GM12892 (cell line): ENCODE measurements at places on chromosomes 11 and 22.
A peak's percentile ranks its signal among the peaks of the same experiment; 100 is the strongest.

GRCh38 chr11:8096575-8096974 lies 15.6 kb downstream of the TUB start:
- no peak for DNase-seq

GRCh38 chr22:44286646-44287045 lies 26.1 kb downstream of the SHISAL1 start:
- no peak for DNase-seq

GRCh38 chr11:69810289-69811118 lies 8.7 kb downstream of the FGF3 start:
- DNase-seq, result no peak

GRCh38 chr11:3845670-3846069 lies 4.9 kb upstream of the RHOG start:
- DNase-seq, result no peak

GRCh38 chr11:99425596-99425995 lies 404.8 kb downstream of the CNTN5 start:
- DNase-seq, result no peak

GRCh38 chr22:30286813-30287647 lies 2.3 kb downstream of the CASTOR1 start:
- peak; percentile 78 for DNase-seq

- no peak for DNase-seq
Observed at GRCh38 chr11:2675540-2675939, 24.3 kb downstream of the KCNQ1OT1 start.

- DNase-seq, result no peak
Observed at GRCh38 chr11:20661445-20661844, 7.9 kb upstream of the NELL1 start.

DNA sequence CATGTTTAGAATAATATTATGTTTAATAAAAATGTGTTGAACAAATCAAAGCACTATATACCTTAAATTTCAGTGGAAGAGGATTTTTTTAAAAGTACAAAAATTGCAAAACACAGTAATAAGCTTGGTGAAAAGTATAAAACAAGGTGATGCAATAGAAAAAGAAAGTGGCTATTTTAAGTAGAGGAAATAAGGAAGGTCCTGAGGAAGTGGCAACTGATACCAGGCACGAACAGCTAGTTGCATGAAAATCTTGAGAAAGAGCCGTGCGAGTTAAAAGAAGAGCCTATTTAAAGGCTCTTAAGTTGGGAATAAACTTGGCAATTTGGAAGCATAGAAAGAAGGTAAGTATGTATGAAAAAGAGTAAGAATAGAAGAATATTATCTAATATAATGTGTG lies 1679.3 kb downstream of the LRRC4C start:
- no peak for DNase-seq

GRCh38 chr11:62678770-62679696 lies at the start of gene UBXN1:
Gene UBXN1 (minus strand): TSS chr11:62679073. CDS start chr11:62678923, 150 bp downstream.
- DNase-seq, result peak; percentile 91

GRCh38 chr11:44463751-44464150 lies 101.7 kb upstream of the CD82 start:
- DNase-seq, result no peak

- DNase-seq, result no peak
Observed at GRCh38 chr11:126510621-126511370, 155.3 kb downstream of the ST3GAL4 start.

DNA sequence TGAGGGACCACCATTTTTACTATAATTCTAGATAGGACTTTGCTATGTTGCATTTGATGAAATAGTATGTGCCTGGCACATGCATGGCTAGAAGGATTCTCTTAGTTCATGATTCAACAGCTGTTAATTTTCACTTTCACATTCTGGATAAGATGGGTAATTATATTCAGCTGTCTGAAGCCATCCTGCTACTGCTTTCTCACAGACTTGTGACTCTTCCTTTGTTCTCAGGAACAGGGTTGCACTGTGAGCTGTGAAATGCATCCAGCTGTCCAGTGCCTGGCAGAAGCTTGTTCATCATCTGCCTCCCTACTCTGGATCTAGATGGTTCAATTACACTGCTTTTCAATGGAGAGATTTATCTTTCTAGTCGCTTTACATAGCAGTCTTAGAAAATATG lies 610.1 kb upstream of the ANO5 start:
- no peak for DNase-seq

DNA sequence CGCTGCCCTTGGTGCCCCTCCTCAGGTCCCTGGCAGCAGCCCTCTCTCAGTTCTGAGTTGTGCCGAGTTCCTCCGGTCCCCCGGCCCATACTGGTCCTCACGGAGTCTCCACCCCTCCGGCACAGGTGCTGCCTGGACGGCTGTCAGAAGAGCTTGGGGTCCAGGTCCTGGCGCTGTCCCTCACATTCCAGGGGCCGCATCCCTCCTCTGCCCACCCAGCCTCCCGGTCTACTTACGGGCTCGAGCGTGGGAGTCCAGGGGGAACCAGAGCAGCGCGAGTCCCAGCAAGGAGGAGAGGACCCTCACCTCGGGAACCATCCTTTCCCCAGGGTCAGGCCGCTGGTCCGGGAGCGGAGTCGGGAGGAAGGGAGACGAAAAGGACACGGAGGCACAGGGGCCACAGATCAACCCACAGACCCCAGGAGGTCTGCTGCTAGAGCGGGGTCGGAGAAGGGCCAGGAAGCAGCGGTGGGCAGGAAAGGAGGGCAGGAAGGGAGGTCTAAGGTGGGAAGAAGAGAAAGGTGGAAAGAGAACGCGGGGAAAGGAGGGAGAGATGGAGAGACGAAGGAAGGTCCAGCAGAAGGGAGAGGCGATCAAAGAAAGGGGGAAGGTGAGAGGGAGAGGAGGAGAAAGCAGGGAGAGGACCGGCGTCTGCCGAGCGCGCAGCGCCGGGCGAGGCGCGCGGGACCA lies 510 bp downstream of the CHRDL2 start:
- no peak for DNase-seq

GRCh38 chr11:15141381-15141780 lies 26.7 kb downstream of the INSC start:
- no peak for DNase-seq

DNA sequence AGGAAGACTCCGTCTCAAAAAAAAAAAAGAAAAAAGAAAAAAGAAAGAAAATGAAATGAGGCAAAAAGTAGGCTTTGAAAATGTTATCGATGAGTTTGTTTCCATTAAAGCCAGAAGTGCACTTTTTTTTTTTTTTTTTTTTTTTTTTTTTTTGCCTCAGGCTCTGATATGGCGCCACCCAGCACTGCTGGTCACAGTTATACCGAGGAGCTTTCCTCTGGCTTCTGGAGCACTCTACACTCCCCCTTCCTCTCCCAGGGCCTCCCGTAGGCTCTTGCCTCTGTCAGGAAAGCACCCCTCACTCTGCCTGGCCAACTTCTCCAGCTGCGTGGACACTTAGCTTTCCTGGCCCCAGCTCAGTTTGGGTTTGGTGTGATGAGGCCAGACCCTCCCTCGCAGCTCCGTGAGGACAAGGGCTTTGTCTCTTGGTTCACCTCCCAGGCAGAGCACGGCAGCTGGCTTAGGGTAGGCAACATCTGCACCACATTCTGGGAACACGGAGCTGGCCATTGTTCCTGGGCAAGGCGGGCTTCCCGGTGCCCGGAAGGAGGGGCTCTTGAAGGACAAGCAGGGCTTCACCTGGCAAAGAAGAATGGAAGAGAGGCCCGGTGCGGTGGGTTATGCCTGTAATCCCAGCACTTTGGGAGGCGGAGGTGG lies 16.9 kb downstream of the FADS2 start:
- DNase-seq, result no peak

- no peak for DNase-seq
Observed at GRCh38 chr11:76738618-76739240, 44.4 kb upstream of the TSKU start.

GRCh38 chr11:10633261-10633660 lies 60.3 kb downstream of the IRAG1 start:
- DNase-seq, result no peak

DNA sequence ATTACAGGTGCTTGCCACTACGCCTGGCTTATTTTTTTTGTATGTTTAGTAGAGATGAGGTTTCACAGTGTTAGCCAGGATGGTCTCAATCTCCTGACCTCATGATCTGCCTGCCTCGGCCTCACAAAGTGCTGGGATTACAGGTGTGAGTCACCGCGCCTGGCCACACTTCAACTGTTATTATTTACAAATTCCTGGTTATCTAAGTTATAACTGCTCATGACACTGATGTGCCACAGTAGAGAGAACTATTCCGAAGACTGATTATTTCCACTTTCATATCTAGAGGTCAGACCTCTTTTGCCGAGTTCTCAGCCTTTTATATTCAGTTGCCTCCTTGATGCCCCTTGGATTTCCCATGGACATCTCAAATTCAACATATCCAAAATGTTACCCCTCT lies 3.9 kb upstream of the NUP160 start:
- no peak for DNase-seq

DNA sequence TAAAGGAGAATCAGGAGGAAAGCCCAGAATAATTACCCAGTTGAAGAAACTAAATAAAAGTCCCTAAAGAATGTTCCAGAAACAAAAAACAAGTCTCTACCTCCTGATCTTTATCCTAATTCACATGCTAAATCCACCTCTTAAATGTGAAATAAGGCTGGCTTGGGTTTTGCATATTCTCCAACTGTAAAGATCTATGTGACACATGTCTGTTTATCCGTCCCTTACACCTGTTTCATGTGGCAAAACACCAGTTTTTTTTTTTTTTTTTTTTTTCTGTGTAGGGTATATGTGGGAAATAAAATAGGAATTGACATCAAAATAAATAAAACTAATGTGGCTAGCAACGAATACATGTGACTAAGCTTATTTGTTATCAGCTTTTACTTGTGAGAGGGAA lies 70.5 kb downstream of the NARS2 start:
- DNase-seq, result no peak

- no peak for DNase-seq
Observed at GRCh38 chr11:70183032-70183431, 20.1 kb upstream of the FADD start.

- no peak for DNase-seq
Observed at GRCh38 chr11:67375320-67376055, 2.1 kb upstream of the CLCF1 start.

DNA sequence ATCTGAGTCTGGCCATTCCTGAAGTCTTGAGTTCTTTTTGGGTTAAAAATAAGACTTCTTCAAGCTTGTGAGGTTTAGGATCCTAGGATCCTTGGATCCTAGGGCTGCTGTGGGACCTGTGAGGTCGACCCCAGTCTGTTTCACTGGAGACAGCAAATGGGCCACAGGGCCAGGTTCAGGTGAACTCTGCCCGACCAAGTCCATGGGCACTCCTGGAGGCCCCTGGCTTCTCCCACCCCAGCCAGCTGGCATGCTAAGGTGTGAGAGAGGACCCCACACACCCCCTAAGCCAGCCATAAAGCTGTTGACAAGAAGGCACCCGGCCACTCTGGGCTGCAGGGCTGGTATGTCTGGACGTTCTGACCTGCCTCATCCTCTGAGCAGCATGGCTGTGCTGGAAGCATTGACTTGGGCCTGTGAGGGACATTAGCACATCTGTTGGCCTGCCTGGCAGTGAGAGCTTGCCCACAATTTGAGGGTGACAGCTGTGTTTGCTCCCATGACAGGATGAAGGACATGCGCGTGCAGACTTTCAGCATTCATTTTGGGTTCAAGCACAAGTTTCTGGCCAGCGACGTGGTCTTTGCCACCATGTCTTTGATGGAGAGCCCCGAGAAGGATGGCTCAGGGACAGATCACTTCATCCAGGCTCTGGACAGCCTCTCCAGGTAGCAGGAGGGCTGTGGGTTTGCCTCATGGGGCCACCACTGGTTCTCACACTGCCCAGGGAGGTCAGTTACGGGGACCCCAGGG lies 16.0 kb downstream of the CLDN5 start:
- DNase-seq, result no peak

DNA sequence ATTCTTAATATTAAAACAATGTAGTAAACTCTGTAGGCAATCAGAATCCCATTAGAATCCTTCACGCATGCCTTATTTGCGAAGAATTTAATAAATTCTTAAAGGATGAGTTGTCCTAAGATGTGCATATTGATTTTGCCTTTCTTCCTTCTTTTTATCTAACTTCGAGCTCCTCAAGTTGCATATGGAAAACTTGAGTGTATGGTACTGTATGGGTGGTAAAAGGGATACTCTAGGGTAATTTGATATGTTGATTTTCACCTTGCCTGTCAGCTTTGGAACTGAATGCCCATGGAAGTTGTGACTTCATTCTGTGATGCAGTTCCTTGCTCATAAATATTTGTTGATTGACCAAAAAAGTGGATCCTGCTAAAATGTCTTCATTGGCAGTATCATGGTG lies 193.8 kb downstream of the DDX10 start:
- no peak for DNase-seq

DNA sequence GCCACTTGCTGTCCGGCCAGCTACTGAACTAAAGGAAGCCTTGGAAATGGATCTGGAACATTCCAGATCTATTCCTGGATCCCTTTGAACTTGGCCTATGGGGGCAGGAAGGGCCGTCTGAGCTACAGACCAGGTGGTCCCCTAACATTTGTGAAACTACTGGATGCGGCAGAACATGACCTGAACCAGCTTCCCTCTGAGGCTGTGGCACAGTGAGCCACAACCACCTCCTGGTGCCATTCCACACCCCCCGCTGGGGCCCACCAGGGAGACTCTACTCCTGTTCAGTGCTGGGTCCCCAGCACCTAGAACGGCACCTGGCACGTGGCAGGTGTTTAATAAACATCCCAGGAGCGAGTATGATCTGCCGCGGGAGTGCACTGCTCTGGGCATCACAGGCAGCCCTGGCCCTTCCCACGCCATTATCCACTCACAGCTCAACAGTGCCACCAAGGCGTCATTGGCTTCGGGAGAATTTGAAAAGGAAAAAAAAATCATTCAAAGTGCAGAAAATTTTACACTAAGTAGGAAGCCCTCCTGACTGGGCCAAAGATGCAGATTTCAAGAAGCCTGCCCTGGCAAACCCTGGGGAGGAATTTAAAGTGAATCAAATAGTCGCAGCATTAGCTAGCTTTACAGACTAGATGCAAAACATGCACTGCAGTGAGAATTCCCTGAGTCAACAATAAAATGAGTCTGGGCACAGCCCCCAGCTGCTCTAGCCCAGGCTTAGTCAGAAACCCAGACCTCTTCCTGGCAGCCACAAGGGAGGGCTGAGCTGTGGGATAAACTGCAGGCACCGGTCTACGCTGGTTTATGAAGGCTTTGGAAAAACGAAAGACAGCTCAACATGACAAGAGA lies 14.3 kb upstream of the EFCAB6 start:
- no peak for DNase-seq

DNA sequence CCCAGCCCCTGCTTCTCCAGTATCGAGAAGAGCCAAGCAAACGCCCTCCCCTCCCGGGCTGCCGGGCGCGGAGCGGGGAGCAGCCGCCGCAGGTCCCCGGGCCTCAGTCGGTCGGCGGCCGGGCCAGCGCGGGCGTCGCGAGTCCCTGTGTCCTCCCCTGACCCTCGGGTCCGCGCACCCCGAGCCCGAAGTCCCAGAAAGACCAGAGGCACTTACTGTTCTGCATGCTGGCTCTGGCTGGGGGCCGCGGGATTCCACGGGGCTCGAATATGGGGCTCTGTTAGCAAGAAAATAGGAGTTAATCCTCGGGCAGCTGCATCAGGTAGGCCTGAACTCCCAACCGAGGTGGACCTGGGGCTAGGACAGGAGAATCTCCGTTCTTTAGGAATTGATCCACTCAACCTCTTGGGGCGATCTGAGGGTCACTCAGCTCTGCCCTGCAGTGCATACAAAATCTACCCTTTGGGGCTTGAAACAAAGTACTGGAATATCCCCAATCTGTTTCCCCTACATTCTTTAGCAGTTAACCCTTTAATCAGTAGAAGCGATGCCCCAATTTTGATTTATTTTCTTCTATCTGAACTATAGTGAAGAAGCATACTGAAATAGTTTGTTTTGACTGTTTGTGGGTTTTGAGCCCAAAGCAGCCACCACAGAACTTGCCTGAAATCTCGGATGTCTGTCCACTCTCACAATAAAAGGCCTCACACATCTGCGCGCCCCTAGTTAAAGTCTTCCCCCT lies 4.8 kb downstream of the PAX6 start:
- no peak for DNase-seq
